CD4-positive, alpha-beta T cell (primary cell): ENCODE measurements at places on chromosomes 16 and 17. TPM values are rescaled to one million over a fixed set of nuclear protein-coding genes. Genes with fewer than 3 reads are reported as not detected.

Gene HOXB13
- total RNA-seq, result not detected

- no peak for DNase-seq
Measured at GRCh38 chr17:71899317-71899716, 221.5 kb upstream of the SOX9 start.

GRCh38 chr16:85136702-85137322 lies 24.5 kb upstream of the CIBAR2 start:
- DNase-seq, result no peak

DNA sequence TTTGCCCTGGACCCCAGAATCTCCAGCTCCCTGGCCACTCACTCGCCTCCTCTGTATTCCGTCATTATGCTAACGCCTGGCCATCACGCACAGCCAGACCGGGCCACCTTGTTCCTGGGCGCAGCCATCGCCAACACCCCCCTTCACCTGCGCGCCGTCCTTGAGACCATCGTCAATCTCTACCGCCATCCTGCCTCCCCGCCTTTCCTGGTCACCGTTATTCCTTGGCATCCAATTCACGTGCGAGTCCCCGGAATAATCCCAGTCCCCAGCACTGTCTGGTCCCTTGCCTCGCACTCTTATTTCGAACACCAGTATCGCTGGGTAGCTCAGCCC lies 541 bp downstream of the VKORC1 start:
- DNase-seq, result no peak

Gene TNK1
- 11.0 TPM for total RNA-seq

GRCh38 chr17:71987634-71988033 lies 133.2 kb upstream of the SOX9 start:
- DNase-seq, result no peak

- DNase-seq, result no peak
Measured at GRCh38 chr17:44915862-44916780, 821 bp upstream of the GFAP start.

- DNase-seq, result no peak
Measured at GRCh38 chr16:2686912-2687507, 4.7 kb downstream of the KCTD5 start.

Gene FBXO47
- total RNA-seq, result not detected

- no peak for DNase-seq
Measured at GRCh38 chr17:65334406-65334805, 197.2 kb downstream of the RGS9 start.

DNA sequence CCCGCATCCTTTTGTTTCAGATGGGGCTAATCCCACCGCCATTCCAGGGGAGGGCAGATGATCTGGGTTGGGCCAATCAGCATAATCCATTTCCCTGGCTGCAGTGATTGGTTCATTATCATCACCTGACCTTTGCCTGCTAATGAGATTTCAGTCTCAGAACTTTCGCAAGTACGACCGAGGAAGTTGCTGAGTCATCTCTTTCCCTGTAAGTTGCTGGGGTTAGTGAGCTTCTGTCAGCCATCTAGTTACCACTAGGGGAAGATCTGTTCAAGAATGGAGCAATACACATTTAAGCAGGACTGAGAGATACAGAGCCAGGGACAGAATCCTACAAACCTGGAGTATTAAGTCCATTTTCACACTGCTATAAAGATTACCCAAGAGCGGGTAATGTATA lies 65.3 kb upstream of the NUDT7 start:
- no peak for DNase-seq

DNA sequence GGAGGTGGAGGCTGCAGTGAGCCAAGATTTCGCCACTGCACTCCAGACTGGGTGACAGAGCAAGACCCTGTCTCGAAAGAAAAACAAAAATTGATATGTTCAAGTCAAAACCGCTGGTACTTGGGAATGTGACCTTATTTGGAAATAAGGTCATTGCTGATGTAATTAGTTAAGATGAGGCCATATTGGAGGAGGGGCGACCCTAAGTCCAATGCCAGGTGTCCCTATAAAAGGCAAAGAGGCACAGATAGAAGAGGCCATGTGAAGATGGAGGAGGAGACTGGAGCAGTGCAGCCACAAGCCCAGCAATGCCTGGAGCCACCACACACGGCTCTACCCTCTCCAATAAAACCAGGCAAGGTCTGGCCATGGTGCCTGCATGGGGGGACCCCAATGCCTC lies 50.8 kb upstream of the JPH3 start:
- DNase-seq, result no peak

- DNase-seq, result no peak
Measured at GRCh38 chr17:5027299-5027698, 7.9 kb downstream of the SLC52A1 start.

DNA sequence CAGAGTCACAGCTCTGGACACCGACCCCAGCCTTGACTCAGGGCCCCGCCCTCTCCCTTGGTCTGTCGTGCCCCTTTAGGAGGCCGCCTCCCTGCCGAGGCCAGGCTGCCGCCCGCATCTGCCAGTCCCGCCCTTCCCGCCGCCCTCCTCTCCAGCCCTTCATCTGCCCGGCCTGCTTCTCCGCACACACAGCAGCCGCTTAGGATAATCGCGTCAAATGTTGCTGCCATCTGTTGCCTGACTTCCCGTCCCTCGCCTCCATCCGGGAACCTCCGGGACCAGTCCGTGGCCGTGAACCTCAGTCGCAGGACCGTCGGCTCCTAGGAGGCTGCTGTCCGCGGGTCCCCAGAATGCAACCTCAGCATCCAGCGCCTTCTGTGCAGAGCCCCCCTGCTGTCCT lies 11.9 kb downstream of the GSE1 start:
- DNase-seq, result no peak

Gene PROCA1
- 3.5 TPM for total RNA-seq

Gene RHBDL3
- not detected for total RNA-seq

Gene TLCD2
- total RNA-seq, result 0.34 TPM

GRCh38 chr17:15930426-15930825 lies 14.5 kb upstream of the ADORA2B start:
- DNase-seq, result no peak

DNA sequence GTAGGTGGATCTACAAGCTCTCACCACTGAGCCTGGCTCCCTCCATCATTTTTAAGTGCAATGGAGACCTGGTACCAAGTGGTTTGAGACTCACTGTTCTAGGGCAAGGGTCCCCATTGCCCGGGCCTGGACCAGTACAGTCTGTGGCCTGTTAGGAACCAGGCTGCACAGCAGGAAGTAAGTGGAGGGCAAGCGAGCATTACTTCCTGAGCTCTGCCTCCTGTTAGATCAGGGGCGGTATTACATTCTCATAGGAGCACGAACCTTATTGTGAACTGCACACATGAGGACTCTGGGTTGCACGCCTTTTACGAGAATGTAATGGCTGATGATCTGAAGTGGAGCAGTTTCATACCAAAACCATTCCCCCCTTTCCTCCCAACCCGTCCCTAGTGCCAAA lies 6.8 kb upstream of the ZNF594 start:
- DNase-seq, result no peak

DNA sequence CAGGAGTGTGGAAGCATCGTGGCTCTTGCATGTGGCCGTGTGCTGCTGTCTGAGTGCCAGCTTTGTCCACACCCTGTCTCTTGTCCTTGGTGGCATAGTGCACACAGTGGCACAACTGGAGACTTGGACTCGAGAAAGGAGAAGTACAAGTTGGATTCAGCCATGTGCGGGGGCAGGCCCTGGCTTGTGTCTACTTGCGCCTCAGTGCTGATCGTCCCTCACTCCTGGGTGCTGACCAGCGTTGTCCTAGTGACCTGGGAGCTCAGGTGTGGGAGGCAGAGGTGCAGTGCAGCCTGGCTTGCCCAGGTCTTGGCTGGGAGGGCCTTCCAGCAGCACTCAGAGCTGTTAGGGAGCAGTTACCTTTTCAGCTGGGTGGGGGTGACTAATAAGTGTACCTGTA lies 20.6 kb downstream of the MPRIP start:
- no peak for DNase-seq

DNA sequence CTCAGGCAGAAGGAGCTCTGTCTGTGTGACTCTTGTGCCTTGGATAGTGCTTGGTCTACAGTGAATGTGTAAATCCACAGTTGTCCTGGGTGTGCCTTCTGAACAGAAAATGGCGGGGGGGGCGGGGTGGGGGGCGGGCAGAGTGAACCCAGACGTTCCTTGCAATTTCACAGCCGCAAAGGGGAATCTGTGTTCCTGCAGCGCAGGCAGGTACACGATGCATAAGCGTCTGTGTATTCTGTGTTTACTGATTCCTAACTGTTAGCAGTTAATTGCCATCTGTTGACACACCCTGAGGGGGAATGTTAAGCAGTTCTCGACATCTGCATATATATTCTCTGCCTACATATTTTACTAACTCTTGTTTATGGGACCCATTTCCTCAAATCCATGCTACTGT lies 123.5 kb upstream of the ZFHX3 start:
- no peak for DNase-seq

Gene WIPI1
- total RNA-seq, result 2.0 TPM

GRCh38 chr17:55453839-55454557 lies 32.4 kb upstream of the MMD start:
- DNase-seq, result no peak

Gene SEPTIN1
- total RNA-seq, result 163 TPM

DNA sequence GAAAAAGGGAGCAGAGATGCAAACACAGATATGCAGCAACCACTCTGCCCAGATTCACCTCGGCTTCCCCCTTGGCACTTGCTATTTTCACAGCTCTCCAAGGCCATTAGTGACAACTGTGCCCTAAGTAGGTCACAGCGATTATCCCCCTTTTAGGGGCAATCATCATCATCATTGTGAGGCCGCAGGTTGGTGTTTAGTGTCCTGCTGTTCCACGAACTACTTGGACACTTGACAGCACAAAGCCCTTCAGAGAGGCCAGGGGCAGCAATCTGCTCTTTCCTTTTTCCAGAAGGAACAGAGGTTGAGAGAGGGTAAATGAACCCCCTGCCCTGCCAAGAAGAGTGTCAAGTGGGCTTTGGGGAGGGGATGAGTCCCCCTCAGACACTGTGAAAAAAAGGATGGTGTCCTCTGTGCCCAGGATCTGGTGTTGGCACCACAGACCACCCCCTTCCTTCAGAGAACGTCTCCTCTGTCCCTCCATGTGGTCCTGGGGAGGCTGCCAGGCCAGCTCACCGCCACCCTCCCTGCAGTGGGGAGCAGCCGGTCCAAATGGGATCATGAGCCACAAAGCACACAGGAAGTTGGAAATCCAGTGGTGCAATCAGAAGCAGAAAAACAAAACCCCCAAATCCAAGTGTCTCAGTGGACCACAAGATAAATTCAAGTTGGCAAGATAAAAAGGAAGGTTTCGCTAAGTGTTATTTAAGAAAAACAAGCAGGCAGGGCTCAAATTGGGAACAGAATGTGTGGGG lies 78.4 kb upstream of the MED9 start:
- no peak for DNase-seq

DNA sequence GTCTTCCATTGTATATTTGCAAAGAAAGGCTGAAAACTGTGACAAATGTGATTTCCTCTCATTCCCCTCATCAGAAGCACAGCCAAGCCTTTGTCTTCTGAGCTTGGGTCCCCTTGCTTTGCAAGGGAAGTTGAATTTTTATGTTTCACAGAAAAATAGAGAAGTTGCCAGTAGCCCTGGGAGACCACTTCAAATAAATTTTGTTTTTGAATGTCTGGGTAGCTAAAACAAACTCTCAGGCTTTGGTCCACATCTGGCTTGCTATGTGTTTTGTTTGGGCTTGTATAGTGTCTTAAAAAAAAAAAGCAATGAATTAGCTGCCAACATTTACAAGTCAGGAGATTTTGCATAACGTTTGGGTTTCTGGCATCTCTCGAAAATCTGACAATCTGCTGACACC lies 24.1 kb downstream of the PIK3R6 start:
- DNase-seq, result no peak

- DNase-seq, result no peak
Measured at GRCh38 chr17:29149431-29150064, 30.6 kb downstream of the MYO18A start.

Gene CORO6
- 3.3 TPM for total RNA-seq

Gene TRIM47
- 2.3 TPM for total RNA-seq

Gene IL17C
- 0.77 TPM for total RNA-seq

Gene AURKB
- total RNA-seq, result 0.56 TPM

Gene TVP23C
- total RNA-seq, result 16.0 TPM
